Activated naive CD8-positive, alpha-beta T cell treated with anti-CD3 and anti-CD28 coated beads for 36 hours (primary cell): ENCODE measurements at places on chromosomes 6 and 20.
A peak's percentile ranks its signal among the peaks of the same experiment; 100 is the strongest.

GRCh38 chr6:82584194-82584695, 220.6 kb downstream of the TPBG start:
- no peak for DNase-seq

GRCh38 chr6:81623106-81623759, 129.2 kb downstream of the TENT5A start:
- DNase-seq, result no peak

GRCh38 chr6:28207510-28208110, 17.5 kb upstream of the ZSCAN9 start:
- DNase-seq, result peak; percentile 34

DNA sequence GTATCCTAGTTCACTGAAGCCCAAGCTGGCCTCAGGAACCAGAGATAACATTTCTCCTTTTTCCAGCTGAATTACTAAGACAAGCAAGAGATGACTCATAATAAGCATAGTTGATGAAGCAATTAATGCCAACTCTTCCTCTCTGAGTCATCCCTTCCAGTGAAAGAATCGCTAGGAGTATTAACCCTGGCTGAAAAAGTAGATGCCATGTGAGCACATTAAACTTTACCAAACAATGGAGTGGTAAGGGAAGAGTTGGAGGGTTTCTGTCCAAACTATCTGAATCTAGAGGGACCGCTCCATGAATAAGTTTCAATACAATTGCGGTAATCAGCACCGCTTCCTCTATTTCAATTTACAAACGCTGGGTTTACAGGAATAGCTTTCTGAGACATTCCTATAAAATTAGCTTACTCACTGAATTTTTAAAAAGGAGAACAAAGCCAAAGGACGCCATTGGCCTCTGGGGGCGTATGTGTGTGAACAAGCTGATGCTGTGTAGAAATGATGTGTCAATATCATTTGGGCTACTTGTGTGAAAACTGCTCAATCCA, 48.3 kb downstream of the ATXN1 start:
- no peak for DNase-seq

DNA sequence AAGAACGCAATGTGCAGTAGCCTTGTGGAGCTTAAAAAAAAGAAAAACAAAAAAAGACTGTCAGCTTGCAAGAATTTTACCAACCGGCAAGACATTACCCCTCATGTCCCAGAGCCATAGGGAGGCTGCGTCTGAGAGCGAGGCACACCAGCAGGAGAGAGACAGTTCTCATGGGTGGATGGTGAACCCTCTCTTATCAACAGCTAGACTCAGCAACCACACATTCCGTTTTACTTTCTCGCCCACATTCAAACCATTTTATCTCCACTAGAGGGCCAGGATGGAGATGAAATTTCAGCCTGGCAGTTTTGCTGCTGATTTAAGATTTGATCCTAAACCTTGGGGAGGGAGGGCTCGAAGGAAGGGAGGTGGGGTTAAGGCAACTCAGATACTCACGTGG, 247.0 kb downstream of the ATXN1 start:
- DNase-seq, result no peak
